ACHN (cell line): ENCODE measurements at places on chromosomes 4 and X.

DNA sequence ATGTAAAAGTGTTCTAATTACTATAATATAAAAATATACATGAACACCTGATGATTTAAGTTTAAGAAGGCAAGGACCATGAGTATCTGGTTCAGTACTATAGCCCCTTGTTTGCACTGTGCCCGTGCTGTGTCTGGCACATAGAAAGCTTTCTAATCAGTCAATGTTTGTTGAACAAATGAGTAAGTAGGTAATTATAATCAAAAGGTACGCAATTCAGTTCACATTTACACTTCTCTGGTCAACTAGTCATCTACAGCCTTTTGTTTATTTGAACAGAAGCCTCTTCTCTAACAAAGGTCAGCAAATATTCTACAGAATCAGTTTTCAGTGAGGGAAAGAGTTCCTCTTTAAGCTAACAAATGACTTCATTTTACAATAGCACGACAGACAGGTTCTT lies 523.3 kb downstream of the SMARCA1 start:
- DNase-seq: no peak

- no peak for DNase-seq
These were observed 381.5 kb upstream of the PRKX start for GRCh38 chrX:4094926-4095325.

DNA sequence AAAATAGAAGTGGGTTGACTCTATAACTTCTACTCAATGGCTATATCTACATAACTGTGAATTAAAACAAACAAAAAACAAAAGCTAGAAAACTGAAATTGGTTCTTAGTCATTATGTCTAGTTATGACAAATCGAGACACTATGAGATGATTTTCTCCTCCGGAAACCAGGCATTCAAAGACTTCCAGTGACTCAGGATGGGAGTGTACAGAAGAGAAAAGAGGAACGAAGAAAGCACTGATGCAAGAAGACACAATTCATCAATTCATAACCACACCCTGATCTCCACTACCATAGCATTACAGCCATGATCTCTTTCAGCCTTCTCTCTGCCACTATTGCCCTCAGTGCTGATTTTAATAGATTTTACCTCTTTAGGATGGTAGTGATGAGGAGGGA lies 253.6 kb downstream of the CBLL2 start:
- peak; percentile 21 for DNase-seq

DNA sequence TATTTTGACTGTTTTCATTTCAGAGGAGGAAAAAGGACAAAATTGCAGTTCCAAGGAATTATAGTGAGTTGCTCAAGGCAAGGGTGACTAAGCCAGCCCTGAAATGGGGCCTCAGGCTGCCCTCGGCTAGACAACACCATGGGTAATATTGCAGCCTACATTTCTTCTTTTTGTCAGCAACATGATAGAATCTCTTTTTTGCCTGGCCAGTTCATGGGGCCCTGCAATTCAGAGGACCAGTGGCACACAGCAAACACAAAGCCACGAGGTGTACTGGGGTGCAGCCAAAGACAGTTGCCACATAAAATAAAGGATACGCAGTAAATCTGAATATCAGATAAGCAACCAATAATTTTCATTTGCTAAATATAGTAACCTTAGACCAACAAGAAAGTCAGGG lies 41.8 kb downstream of the RBM47 start:
- no peak for DNase-seq

DNA sequence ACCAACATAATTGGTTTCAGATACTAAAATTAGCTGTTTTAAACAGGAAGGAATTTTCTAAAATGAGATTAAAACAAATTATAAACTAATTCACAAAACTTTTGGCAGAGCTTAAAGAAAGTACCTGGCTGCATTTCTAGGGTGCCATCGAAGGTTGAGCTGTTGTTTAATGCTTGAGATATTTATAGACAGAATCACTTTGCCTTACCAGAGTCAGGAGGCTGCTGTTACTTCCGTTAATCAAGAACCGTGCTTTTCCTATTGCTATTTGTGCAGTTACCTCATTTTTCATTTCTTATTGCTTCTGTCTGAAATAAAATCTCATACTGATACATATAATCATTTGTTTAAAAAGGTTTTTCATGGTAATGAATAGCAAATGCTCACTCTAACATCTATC lies 242.9 kb downstream of the TECRL start:
- DNase-seq: no peak

GRCh38 chr4:81723019-81723884 lies 251.5 kb upstream of the RASGEF1B start:
- DNase-seq: no peak

DNA sequence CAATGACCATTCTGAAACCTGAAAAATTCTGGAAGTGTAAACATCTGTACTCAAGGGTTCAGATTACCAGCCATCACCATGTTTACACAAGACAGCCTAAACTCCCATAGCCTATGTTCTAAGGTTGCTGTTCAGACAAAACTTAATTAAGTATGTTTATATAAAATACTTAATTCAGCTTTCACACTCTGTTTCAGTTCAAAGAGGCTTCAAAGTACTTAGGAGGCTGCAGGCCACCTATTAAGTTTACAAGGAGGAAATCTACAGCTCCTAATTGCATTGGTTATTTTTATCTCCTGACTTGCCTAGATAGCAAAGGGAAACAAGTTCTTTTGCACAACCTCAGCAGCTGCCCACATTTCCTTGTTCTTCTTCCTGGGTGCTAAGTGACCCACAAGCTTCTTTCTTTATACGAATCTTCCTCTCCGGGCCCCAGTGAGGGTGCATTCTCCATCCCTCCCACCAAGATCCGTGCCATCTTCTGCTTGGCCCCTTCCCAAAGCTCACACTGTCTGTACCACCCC lies 2.0 kb downstream of the GAK start:
- DNase-seq: no peak

GRCh38 chr4:183986971-183987946 lies 82.2 kb downstream of the STOX2 start:
- DNase-seq: peak; percentile 82

DNA sequence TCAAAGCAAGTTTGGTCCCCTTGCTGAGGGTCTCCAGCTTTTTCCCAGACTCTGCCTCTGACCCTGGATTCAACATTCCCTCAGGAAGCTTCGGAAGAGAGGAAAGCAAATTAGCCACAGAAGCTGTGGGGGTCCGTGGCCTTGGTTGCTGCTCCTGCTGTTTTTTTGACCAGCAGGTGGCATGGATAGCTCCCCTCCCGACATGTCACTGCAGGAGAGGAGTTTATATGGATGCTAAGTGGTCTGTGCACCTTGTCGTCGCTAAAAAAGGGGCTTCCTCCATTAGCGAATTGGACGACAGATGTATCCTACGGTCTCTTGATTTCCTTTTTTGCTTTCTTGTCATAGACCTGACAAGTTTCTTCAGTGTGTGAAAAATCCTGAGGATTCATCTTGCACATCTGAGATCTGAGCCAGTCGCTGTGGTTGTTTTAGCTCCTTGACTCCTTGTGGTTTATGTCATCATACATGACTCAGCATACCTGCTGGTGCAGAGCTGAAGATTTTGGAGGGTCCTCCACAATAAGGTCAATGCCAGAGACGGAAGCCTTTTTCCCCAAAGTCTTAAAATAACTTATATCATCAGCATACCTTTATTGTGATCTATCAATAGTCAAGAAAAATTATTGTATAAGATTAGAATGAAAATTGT lies 70.2 kb downstream of the CD38 start:
- DNase-seq: no peak

DNA sequence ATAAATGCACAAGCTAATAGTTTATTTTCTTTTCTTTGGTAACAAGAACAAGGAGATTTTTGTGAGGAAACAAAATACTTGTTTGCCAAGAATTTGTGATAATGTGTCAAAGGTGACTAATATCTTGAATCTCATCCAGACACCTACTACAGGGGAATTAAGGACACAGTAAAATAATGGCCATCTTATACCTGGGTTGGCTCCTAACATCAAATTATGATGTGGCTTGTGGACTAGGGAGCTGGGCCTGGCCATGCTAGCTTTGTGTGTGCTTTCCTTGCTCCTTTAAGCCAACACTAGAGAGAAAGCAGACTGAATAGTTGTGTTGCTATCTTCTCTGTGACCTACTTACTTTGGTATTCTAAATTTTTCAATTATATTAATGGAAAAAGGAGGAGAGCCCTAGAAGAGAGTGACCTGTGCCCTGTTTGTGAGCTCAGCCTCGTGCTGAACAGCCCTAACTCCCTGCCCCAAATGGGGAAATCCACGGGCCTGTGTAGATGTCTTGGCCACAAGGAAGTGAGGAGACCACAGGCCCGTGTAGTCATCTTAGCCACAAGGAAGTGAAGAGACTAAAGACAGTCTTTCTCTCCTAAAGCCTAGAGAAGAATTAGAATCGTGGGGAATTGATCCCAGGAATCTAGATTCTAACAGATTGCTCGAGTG lies 23.3 kb downstream of the ARHGAP24 start:
- no peak for DNase-seq

DNA sequence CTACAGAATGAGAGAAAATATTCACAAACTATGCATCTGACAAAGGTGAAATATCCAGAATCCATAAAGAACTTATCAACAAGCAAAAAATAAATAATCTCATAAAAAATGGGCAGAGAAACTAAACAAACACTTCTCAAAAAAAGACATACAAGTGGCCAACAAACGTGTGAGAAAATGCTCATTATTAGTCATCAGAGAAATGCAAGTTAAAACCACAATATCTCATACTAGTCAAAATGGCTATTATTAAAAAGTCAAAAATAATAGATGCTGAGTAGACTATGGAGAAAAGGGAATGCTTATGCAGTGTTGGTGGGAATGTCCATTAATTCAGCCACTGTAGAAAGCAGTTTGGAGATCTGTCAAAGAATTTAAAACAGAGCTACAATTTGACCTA lies 533.3 kb downstream of the TMA16 start:
- no peak for DNase-seq

DNA sequence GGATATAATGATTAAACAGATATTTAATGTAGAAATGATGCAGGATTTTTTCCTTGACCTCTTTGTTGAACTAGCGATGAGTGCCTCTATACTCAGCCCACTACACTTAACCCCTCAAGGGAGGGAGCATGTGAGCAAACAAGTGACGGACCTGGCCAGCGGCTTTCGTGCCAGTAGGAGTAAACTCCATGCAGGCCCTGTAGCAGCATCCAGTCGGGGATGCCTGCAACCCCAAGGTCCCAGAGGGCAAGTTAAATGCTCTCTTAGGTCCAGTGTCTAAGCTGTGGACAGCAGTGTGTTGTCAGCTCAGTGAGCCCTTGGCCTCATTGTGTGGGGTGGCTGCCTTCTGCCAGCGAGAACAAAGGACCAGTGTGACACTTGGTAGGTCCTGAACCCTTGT lies 708.7 kb downstream of the TECRL start:
- no peak for DNase-seq

DNA sequence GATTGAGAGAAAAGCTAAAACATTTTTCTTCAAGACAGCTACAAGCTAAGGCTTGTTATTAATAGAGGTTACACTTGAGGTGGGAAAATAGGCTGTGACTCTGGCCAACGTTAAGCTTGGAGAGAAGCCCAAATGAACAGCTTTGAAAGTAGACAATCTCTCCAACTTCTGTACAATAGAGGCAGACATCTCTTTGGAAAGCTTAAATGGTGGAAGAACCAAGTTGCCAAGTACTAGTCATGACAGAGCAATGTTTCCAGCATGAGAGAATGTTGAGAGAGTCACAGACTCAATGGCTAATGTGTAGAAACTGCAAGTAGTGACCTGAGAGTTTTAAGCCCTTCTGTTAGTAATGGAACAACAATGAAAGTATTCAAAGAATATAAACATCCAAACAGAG lies 298.1 kb downstream of the INPP4B start:
- no peak for DNase-seq

GRCh38 chrX:132563976-132564375 lies 75.1 kb upstream of the MBNL3 start:
- no peak for DNase-seq

GRCh38 chr4:32472918-32473317 lies 1752.7 kb downstream of the PCDH7 start:
- DNase-seq: no peak

DNA sequence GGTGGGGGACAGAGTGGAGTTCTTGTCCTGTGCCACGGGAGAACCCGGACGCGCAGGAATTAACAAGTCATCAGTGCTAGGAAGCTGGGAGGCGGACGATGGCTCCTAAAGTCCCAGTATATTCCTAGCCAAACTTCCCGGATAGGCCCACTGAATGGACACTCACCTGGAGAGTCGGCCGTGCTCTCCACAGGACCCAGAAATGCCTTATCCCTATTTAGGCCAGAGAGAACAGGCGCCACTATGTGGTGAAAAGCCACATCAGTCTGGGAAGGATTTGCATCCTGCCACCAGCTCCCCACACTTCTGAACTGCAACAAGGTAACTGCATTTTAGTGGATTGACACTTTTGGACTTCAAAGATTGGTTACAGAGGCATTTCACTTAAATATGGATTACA lies 1.1 kb downstream of the CFAP299 start:
- peak; percentile 29 for DNase-seq

DNA sequence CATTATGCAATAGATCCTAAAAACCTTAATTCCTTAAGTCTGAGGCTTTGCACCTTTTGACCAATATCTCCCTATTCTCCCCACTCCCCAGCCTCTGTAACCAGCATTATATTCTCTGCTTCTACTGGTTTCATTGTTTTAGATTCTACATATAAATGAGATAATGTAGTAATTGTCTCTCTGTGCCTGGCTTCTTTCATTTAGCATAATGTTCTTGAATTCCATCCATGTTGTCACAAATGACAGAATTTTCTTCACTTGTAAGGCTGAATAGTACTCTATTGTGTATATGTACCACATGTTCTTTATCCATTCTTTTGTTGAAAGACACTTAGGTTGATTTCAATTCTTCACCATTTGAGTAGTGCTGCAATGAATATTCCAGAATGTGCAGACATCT lies 66.0 kb downstream of the MAGEC1 start:
- DNase-seq: no peak
